ENCODE measurements at places on chromosomes 16 and 17.

DNA sequence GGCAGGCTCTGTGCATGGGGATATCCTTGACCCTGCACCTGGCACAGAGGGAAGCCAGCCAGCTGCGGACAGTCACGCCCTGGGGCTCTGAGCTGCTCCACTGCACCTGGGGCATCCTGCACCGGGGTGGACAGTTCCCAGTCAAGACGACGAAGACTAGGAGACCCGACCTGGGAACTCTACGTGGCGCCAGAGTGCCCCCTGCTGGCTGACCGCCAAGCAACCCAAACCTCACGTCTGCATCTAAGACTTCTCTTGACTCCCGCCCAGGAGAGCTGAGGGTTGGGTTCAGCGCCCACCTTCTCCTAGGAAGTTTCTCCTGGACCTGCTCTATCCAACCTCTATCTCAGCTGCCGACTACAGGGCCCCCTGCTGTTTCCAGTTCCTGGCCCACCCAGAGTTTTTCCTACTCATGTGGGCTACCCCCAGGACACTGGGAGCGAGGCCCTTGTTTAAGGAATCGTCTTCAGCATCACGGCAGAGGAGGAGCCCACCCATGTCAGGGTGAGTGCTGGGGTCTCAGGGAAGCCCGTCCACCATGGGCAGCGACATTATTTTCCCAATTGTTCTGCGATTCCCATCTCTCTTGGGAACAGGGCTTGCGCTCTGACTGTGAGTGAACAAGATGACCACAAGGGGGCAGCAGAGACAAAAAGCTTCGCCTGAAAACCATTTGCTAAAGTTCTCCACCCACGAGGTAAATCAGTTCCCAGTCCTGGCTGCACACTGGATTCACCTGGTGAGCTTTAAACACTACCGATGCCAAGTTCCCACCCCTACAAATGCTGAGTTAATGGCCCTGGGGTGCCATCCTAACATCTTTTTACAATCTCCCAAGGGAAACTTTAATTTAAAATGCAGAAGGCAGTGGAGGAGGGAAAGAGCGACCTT is 29.3 kb downstream of the TLE7 start:
- H3K27ac ChIP-seq = no peak overlapping the region
- no peaks in the 10 kb centered on the region for H3K4me1 ChIP-seq
- no peak for DNase-seq
- no peak overlapping the region for H3K4me3 ChIP-seq
- H3K27me3 ChIP-seq = no peaks in the 10 kb centered on the region

GRCh38 chr16:83807327-83807709 is 460 bp upstream of the HSBP1 start:
- peaks cover 16% of the 10 kb centered on the region for H3K36me3 ChIP-seq
- DNase-seq = no peak
- peaks cover 32% of the 10 kb centered on the region for H3K4me1 ChIP-seq
- H3K4me3 ChIP-seq = peak overlapping the region; percentile 82
- H3K27ac ChIP-seq = peak overlapping the region; percentile 66

DNA sequence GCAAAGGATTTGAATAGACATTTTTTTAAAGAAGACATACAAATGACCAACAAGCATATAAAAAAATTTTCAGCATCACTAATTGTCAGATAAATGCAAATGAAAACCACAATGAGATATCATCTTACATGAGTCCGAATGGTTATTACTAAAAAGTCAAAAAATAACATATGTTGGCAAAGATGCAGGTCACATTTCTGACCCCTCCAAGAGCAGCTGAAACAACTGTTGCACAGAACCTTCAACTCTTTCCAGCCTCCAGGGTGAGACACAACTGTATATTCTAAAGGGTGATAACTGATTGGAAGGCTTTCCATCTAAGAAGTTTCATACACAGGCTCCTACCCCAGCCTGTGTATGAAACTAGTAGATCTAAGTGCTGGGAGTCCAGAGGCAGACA is 51.9 kb downstream of the SLFN5 start:
- no peak overlapping the region for H3K4me3 ChIP-seq
- H3K4me1 ChIP-seq = no peaks in the 10 kb centered on the region
- no peaks in the 10 kb centered on the region for H3K27me3 ChIP-seq

GRCh38 chr16:22152316-22152715 is 10.0 kb upstream of the SDR42E2 start:
- H3K36me3 ChIP-seq = no peaks in the 10 kb centered on the region
- no peak overlapping the region for H3K27ac ChIP-seq
- no peaks in the 10 kb centered on the region for H3K4me1 ChIP-seq
- no peak overlapping the region for H3K4me3 ChIP-seq

DNA sequence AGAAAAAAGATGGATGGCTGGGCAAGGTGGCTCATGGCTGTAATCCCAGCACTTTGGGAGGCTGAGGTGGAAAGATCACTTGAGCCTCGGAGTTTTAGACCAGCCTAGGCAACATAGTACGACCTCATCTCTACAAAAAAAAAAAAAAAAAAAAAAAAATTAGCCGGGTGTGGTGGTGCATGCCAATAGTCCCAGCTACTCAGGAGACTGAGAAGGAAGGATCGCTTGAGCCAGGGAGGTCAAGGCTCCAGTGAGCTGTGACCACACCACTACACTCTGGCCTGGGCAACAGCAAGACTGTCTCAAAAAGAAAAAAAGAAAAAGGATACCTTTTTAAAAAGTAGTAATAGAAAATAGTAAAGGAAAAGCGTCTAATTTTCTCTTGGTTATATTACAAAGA is 20.7 kb downstream of the ZNF652 start:
- no peak for DNase-seq
- H3K27me3 ChIP-seq = no peaks in the 10 kb centered on the region
- H3K36me3 ChIP-seq = no peaks in the 10 kb centered on the region

- H3K27me3 ChIP-seq = no peaks in the 10 kb centered on the region
- no peaks in the 10 kb centered on the region for H3K36me3 ChIP-seq
- no peak for DNase-seq
- H3K27ac ChIP-seq = peak overlapping the region; percentile 24
- peak overlapping the region; percentile 63 for H3K4me3 ChIP-seq
These were observed 442 bp downstream of the ABCC3 start for GRCh38 chr17:50634915-50635731.

DNA sequence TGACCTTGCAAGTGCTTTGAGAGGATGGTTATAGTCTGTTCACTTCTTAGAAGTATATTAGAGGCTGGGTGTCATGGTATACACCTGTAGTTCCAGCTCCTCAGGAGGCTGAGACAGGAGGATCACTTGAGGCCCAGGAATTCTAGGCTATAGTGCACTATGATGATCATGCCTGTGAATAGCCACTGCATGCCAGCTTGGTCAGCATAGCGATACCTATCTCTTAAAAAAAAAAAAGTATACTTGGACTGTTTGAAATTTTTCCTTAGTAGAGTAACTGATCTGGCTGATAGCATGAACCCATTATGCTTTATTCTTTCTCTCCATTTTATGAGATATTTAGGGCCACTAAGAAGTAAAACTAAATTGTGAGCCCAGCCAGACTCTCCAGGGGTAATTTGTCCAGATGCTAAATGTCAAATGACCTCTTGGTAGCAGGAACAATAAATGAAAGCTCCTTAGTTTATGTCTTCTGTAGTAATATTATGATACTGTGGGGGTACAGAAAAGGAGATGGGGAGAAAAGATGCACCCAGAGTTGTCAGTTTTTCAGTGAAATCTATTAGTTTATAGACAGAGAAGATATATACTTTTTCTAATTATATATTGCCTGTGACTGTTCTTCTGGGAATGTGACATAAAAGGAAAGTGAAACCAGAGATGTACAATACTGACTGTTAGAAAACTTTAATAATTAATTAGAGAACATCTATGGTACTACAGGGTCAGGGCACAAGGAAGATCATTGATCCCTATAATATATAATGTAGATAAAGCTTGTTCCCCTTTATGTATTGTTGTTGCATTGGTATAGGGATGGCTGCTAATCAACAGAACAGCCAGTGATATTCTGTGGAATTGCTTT is 335.3 kb upstream of the TBX2 start:
- no peak overlapping the region for H3K27ac ChIP-seq
- no peaks in the 10 kb centered on the region for H3K4me1 ChIP-seq
- no peaks in the 10 kb centered on the region for H3K36me3 ChIP-seq
- H3K4me3 ChIP-seq = no peak overlapping the region
- H3K27me3 ChIP-seq = no peaks in the 10 kb centered on the region

DNA sequence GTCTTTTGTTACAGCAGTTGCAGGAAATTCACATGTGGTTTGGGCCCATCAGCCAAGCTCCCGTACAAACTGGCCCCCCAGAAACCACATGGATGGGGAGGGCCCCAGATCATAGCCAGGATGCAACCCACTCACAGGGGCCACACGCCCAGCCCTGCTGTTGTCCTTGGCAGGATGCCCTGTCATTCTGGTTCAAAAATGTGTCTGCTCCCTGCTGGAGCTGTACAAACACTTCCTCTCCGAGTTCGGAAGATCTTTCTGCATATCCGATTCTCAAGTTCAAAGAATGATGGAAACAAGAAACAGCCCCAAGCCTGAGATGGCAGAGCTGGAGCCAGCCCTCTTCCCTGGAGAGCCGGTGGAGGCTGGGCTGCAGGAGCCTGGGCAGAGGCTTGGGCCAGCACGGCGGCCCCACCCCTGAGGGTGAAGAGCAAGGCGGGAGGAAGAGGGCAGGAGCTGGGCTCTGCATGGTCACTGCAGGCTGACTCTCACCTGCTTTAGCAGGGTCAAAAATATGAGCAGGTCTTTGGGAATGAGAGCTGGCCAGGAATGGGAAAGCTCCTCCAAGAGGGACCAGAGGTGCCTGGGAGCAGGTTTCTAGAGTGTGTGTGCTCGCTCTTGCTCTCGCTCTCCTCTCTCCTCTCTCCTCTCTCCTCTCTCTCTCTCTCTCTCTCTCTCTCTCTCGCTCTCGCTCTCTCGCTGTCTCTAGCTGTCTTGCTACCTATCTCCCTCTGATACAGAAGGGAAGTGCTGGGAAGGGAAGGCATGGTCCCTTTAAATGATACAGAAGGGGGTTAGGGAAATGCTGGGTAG is 34.7 kb upstream of the ENPP7 start:
- no peaks in the 10 kb centered on the region for H3K27me3 ChIP-seq
- H3K27ac ChIP-seq = no peak overlapping the region
- no peak overlapping the region for H3K4me3 ChIP-seq
- no peaks in the 10 kb centered on the region for H3K4me1 ChIP-seq
- no peaks in the 10 kb centered on the region for H3K36me3 ChIP-seq
- DNase-seq = no peak

GRCh38 chr17:69336580-69336979 is 9.6 kb upstream of the ABCA5 start:
- no peak for DNase-seq
- H3K4me1 ChIP-seq = no peaks in the 10 kb centered on the region
- H3K4me3 ChIP-seq = no peak overlapping the region

DNA sequence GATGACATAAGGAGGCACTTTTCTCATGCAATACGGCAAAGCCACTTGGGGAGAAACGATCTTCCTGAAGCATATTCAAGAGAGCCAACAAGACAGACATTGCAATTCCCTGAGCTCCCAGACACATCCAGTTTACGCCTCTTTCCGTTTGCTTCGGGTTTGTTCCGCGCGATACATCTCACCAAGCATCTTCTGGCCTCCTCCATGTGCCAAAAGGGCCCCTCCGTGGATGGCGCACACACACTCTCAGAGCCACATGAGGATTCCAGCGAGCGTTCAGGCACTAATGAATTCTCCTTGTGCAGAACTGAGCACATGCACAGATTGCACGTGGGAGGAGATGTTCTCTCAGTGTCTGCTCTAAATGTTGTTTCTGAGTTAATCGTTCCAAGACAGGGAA is 146.7 kb upstream of the SHISA6 start:
- H3K36me3 ChIP-seq = no peaks in the 10 kb centered on the region
- no peak for DNase-seq
- no peak overlapping the region for H3K27ac ChIP-seq
- H3K4me3 ChIP-seq = no peak overlapping the region
- H3K27me3 ChIP-seq = no peaks in the 10 kb centered on the region
- no peaks in the 10 kb centered on the region for H3K4me1 ChIP-seq

GRCh38 chr17:14086189-14086588 is 16.9 kb downstream of the COX10 start:
- H3K4me1 ChIP-seq = no peaks in the 10 kb centered on the region
- no peak for DNase-seq
- no peaks in the 10 kb centered on the region for H3K36me3 ChIP-seq
- no peak overlapping the region for H3K4me3 ChIP-seq
- no peaks in the 10 kb centered on the region for H3K27me3 ChIP-seq

DNA sequence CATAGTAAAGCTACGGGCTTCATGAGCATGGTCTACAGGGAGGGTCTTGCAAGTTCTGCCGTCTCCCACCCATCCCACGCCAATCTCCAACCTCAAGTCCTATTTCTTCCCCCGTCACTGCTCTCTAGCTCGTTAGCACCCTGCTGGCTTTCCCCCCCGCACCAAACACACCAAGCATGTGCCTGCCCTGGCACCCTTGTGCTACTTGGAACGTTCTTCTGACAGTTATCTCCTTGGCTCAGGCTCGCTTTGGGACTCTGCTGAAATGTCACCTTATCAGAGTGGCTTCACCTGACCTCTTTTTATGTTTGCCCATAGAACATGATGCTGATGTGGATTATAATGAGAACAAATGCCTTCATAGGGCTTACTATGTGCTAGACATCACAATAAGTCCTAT is 21.9 kb downstream of the GLYR1 start:
- peaks cover 100% of the 10 kb centered on the region for H3K36me3 ChIP-seq
- no peak overlapping the region for H3K27ac ChIP-seq
- DNase-seq = no peak
- no peak overlapping the region for H3K4me3 ChIP-seq
